Stimulated activated naive CD8-positive, alpha-beta T cell treated with anti-CD3 and anti-CD28 coated beads, Interleukin-15, Interleukin-2, amounts not matched to agents 100 U/mL and 50 U/mL, for 24 hours (primary cell): ENCODE measurements at places on chromosomes 11 and 22.

DNA sequence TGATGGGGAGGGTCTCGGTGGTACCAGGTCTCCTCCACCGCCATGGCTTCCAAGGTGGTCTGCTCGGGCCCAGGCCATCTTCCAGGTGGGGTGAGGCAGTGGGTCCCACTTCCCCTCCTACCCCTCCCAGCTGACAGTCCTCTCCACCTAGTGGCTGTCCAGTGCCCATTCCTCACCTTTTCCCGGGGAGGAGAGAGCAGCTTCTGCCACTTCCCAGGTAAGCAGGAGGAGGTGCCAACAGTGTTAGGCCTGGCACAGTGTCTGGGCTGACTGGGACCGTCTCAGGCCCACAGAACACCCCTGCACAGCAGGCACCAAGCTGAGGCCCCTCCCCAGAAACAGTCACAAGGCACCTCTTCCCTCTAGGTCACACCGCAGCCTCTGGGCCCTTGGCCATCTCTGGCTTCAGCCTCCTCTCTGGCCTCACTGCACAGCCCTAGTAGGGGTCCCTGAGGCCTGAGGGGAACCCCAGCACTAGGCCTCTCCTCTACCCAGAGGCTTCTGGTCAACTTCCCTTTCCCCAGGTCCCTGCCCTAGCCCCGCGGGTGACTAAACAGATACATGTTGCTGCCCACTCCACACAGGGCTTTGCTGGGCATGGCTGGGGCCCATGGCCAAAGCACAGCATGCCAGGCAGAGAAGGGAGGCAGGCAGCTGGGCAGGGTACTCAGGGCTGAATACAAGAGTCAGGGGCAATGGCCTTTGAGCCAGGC lies 2.3 kb upstream of the ANKRD13D start:
- DNase-seq: peak; percentile 39

DNA sequence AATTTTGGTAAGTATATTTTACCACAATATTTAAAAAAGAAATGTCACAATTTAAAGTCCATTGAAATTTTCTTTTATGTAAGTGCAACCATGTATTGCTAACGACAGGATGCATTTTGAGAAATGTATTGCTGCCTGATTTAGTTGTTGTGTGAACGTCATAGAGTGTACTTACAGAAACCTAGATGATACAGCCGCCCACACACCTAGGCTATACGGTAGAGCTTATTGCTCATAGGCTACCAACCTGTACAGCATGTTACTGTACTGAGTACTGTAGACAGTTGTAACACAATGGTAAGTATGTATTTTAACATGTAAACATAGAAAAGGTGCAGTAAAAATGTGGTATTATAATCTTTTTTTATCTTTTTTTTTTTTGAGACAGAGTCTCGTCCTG lies 48.1 kb downstream of the CBL start:
- DNase-seq: peak; percentile 49

DNA sequence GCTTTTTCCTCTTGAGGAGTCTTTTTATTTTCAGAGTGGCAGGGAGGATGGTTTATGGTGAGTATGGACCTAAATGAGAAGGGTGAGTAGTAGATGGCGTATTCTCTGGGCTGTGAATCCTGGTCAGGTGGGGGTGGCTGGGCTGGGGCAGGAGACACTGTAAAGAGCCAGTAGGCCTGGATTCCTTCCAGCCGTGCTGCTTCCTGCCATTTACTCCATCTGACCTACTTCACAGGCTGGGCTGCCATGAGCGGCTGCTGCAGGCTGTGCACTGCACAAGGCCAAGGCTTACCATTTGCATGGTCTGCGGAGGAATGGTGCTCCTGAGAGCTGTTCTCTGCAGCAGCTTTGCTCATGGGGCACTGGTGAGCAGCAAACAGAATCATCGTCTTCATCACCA lies 297.6 kb downstream of the KIRREL3 start:
- no peak for DNase-seq

DNA sequence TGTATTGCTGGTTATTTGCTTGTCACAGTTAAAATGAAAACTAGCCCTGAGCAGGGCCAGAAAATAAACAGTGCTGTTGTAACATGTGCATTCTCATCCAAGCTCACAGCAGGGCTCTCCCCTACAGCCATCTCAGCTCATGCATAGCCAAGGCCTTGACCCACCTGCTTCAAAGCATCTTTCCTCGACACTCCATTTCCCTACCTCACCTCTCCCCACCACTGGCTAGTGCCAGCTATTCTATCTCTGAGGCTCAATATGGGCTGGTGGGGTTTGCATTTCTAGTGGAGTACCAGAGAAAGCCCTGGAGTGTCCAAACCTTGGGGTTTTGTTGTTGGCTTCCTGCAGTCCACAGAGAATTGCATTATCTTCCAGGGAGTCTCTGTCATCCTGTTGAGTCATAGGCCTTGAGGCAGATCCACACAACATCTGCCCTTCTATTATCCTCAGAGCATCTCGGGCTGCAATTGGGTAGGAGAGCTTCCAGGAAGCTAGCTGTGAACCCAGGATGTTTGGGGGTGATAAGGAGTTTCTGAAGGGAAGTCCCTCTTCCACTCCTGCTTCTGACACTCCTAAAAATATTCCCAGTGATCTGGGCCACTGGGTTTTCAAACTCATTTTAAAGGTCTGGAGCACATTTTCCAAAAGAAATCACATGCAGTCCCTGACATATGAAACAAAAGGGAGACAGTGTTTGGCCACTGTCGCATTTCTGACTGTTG lies 36.1 kb upstream of the AMOTL1 start:
- DNase-seq: no peak

GRCh38 chr11:95734009-95734572 lies 55.5 kb downstream of the FAM76B start:
- no peak for DNase-seq

DNA sequence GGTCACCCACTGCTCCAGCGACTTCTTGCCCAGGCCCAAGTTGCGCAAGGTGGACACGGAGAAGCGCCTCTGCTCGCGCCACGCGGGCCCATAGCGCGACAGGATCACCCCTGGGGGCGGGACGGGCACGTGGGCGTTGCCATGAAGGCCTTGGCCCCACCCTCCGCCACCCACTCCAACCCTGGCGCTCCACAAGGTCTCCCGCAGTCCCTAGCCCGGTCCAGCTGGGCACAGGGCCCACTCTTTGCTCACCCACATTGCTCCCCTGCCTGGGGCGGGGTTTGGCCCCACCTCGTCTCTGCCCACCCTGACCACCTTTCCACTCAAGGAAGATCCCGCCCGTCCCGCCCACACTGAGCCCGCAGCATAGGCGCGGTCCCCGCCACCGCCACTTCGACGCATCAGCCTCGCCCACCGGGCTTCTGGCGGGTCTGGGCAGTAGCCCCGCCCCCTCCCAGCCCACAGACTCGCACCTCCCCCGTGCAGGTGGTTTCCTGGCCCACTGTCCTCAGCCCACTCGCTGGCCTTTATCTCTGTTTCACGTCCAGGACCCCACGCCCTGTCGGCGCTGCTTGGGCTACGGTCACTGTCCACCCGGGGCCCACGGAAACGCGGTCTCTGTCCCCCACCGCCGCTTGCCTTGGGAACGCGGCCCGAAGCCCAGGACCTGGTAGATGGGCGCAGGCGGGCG lies 12.3 kb upstream of the CYP2D6 start:
- DNase-seq: no peak

DNA sequence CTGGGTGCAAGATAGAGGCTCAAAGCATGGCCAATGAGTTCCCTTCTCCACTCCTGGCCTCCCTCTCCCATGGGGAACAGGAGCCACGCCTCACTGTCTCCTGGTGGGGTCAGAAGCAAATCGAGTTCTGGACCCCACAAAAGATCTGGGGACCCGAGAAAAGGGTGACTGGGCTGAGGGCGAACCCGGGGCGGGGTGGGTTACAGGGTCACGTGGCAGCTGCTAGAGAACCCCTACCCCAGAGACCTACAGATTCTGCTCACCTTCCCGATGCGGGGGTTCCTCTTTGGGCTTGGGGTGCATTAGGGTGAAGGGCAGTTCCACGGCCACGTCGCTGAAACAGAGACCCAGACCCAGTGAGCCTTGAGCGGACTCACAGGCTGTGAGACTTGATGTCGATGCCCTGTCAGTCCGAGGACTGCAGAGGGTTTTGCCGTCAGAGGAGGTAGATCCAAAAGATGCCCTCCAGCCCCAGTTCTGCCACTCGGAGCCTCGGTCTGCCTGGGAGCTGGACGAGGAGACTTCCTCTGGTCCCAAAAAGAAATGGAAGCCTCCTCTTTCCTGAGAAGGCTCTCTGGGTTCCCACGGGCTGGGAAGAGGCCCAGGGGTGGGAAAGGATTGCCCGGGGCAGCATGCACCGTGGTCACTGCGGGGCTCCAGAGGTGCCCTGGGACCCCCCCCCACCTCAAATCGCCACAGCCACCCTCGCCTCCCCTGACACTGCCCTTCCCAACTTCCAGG lies 28.2 kb downstream of the TPBGL start:
- DNase-seq: no peak

GRCh38 chr11:92769112-92769511 lies 200.3 kb upstream of the MTNR1B start:
- DNase-seq: no peak

GRCh38 chr11:93329936-93330445 lies 551 bp upstream of the DEUP1 start:
- DNase-seq: no peak

GRCh38 chr11:11607772-11608171 lies 14.0 kb downstream of the GALNT18 start:
- no peak for DNase-seq
